NCI-H1092 treated with DMSO at 0.1 percent for 48 hours (cell line): ENCODE measurements at places on chromosomes 1 and 21.

DNA sequence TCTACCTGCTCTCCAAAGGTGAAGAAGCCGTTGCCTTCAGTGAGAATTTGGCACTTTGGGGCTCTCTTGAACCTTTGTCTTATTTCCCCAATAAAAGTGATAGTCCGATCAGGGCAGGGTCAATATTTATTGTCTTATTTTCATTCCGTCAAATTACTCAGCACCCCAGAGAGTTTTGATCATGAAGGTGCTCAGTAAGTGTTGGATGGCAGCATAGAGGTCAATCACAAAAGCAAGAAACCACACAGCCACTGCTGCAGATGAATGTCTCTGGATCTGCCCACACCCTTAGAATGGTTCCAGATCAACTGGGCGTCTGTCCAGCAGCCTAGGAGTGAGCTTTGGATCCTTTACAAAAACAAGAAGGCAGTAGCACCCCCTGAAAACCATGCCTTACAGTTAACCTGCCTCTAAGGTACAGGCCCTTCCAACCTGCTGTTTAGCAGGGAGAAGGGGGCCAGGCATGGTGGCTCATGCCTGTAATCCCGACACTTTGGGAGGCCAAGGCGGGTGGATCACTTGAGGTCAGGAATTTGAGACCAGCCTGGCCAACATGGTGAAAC lies 97.3 kb downstream of the PSMG1 start:
- DNase-seq = no peak

DNA sequence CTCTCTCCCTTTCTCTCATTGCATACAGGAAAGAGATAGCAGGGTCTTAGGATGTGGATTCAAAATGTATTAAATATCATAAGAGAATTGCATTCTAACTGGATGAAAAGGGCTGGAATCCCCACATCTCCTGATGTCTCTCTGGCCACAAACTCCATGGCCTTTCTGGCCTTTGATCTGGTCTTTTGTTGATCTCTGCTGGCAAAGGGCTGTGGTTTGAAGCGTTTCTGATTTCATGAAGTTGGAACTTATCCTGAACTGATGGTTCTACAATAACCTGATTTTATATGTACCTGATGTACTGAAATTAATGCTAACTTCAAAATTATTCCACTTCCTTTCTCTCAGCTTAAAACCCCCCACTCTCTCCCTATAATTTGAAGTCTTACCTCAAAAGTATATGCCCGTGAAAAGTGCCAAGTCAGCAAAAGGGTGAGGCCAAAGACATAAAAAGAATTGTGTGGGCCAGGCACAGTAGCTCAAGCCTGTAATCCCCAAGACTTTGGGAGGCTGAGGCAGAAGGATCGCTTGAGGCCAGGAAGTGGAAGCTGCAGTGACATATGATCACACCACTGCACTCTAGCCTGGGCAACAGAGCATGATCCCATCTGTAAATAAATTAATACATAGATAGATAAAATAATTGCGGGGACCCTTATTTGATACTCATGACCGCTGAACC lies 6.4 kb upstream of the KIF14 start:
- no peak for DNase-seq

- DNase-seq = no peak
Measured at GRCh38 chr1:191641420-191642260, 516.6 kb upstream of the RGS18 start.

GRCh38 chr21:45409466-45410150 lies 4.6 kb downstream of the COL18A1 start:
- DNase-seq = no peak

DNA sequence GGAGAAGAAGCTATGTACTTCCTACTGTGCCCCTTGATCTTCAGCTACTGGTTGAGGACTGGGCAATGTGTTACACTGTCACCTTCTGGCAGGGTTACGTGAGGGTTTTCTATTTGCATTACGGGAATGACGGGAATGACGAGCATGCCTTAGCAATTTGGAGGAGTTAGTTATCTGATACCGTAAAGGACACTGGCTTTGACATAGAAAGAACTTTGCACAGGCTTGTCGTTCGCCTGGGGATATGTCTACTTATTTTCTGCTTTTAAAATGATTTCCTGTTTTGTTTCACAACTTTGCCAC lies 19.8 kb upstream of the ACBD6 start:
- DNase-seq = no peak

- DNase-seq = no peak
Measured at GRCh38 chr1:41683681-41684500, 199.4 kb upstream of the EDN2 start.
